Urothelium cell line (cell line): ENCODE measurements at places on chromosomes 2 and 18.

DNA sequence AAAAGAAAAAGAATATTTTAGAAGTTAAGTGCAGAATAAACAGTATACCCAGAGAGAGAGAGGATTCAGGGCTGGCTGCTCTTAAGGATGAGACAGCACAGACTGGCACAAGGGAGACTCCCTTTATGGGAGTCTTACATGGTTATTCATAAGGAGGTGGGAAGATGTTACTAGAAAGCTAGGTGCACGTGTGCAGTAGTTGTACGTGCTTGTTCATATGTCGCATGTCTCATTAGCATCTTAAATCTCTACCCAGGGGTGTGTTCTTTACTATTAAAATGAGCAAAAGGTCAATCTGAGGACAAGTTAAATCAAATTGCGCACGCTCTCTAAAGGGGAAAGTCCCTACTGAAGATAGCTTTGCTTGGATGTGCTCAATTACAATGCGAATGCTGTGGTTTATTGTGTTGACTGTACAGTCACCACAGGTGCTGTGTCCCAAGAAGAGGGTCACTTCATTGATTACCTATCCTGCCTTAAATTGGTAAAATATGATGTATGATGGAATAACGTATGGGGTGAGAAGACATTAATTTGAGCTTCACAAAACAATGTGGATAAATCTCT lies 368.0 kb upstream of the SPHKAP start:
- no peak for DNase-seq

GRCh38 chr18:45111502-45111848 lies 430.8 kb downstream of the SETBP1 start:
- DNase-seq, result no peak

GRCh38 chr2:26359886-26360473 lies 13.4 kb upstream of the ADGRF3 start:
- DNase-seq, result no peak

DNA sequence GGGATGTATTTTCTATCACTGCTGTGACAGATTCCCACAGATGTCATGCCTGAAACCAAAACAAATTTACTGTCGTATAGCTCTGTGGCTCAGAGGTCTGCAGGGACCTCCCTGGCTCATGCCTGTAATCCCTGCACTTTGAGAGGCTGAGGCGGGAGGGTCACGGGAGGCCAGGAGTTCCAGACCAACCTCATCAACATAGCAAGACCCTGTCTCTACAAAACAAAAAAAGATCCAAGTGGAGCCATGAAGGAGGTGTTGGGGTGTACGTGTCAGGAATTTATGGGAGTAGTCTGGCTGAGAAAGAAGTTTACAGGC lies 51.0 kb upstream of the FAHD2A start:
- DNase-seq, result no peak

- no peak for DNase-seq
Measured at GRCh38 chr2:235587202-235587601, 93.4 kb downstream of the AGAP1 start.
